CD14-positive monocyte (primary cell): ENCODE measurements at places on chromosomes 6 and 20.
A peak's percentile ranks its signal among the peaks of the same experiment; 100 is the strongest.

DNA sequence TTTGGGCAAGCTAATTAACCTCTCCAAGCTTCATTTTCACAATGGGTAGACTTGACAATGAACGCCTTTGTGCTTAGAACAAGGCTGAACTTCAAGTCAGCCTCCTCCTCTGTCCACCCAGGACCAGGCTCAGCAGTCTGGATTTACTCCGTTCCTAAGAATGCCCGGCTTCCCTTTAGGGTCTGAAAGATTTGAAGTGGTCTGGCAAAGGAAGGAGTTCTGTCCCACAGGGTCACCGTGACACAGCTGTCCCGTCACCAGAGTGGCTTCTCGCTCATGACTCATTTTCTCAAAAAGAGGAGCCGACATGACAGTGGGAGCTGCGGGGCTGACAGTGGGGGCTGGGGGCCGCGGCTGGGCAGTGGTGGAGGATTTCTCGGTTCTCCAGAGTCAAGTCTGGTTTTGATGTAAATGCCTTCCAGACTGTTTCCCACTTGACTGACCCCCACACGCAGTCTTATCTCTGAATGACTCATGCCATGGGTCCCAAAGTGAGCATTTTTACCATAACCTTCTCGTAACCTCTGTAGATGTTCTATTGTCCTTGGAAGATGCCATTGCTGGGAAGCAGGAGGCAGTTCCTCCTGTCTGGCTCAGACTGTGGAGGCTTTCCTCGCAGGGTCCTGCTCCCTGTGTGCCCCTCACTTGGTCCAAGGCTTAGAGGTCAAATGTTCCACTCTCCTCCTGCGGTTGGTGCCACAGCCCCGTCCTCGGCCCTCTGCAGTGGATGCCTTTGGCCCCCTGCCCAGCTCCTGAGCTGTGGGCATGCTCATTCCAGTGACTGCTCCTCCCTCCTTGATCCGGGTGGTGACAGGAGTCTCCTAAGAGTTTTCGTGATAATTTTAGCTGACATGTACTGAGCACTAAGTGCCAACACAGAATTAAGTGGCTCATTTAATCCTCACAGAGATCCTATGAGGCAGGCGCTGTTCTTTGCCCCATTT is 253.1 kb downstream of the FNDC1 start:
- no peak for DNase-seq

DNA sequence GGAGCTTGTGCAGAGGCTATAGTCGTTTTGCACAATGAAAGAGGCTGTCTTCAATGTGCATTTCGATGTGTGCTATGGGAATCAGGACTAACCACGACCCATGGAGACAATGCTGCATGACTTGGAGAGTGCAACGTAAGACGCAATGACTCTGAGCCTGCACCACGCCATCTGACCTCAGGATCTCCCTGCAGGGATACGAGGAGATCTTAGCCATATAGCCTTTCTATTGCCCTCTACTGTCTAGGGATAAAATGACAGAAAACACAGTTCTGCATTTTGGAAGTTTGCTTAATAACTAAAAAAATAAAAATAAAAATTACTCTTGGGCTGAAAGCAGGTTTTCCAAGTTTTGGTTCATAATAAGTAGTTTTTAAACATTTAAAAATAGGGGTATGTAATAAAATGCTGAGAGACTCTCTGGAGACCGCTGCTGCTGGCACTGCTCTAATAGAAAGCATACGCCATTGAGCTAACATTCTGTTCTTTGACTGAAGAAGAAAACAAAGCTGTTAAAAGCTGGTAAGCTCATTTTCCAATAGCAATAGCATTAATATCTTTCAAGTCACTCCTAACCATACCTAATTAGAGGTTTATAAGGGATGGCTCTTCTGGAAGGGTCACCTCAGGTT is 87.2 kb downstream of the PDE7B start:
- no peak for DNase-seq

- DNase-seq, result no peak
These were observed 9.9 kb downstream of the TBCC start for GRCh38 chr6:42735976-42736375.

GRCh38 chr6:100491952-100492670 is 27.4 kb upstream of the SIM1 start:
- no peak for DNase-seq

- peak; percentile 18 for DNase-seq
These were observed 17.0 kb upstream of the PRL start for GRCh38 chr6:22313796-22314195.

DNA sequence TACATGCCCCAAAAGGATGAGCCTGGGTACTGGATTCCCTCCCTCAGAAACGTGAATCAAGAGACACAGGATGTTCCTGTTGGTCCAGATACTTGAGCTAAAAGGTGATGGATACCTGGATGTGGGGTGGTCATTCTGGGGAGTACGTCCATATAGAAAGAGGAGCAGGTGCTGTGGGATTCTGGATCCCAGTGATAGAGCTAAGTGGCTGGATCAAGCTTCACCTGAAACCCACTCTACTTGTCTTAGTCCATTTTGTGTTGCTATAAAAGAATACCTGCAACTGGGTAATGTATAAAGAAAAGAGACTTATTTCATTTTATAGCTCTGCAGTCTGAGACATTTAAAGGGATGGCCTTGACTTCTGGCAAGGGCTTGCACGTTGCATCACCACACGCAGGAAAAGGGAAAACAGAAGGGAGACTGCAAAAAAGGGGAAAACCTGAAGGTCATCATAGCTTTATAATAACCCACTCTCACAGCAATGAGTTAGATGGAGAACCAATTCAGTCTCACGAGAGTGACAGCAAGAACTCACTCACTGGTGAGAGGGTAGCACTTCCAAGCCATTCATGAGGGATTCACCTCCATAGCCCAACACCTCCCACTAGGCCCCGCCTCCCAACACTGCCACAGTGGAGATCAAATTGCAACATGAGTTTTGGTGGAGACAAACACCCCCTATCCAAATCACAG is 31.2 kb downstream of the RIPOR3 start:
- DNase-seq, result no peak
